ENCODE measurements at places on chromosomes 3 and 15.

DNA sequence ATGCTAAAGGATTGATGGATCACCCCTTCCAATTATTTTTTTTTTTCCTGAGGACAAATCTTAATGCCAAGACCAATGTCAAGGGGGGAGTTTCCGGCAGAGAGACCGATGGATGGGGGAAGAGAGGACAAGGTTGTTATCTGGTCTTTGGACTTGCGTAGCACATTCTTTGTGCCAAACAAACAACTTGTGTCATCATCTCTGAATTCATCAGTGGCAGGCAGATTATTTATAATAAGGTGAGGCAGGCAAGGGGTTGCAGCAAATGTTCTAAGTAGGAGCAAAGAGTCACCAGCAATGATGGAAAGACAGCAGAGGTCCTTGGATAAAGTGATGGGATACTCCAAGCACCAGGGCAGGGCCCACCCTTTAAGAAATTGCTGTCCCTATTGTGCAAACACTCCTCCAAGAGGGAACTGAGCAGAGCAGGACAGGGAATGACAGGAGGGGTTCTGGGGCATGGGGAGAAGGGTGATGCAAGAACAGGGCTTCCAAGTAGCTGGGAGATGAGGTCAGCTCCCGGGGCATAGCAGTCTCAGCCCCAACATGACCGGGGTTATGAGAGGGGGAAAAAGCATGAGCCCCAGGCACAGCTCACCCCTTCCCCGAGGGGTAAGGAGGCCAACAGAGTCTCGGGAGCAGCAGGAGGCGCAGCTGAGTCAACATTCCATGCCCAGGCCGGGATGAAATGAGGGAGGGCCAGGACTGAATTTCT, 57.4 kb downstream of the ANXA2 start:
- DNase-seq, result no peak

- no peak for DNase-seq
Observed at GRCh38 chr3:150875548-150875947, 29.7 kb downstream of the MINDY4B start.

DNA sequence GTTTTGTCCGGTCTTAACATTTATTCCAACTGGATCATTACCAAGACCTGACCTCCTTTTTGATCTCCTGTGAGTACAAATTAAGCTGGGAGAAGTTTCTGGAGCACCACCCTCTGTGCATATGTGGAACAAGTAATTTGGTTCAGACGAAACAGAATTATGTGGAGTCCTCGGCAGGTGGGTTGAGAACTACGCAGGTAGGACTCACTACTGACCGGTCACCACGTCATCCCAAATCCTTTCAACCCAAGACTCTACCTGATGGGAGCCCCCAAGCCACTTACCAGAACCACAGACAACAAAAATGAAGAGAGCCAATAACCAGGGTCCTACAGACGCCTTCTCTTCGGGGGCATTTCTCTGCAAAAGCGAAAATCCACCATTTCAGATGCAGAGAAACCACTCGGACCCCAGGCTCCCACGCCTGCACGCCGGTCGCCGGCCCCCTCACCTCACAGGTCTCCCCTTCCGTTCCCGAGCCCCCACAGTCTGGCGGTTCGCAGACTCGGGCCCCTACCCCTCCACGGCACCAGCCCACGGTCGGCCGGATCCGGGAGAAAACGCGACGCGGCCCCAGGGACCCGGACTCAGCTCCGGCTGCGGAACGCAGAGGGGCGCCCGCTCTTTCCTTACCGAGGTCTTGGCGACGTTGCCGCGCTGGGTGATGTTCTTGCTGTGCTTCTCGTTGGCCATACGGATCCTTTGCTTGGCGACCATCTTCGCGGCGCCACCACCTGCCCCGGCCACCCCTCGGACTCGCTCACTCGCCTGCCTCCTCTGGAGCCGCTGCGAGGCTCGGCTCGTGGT, 674 bp downstream of the SERP1 start:
- peak; percentile 17 for DNase-seq

GRCh38 chr3:159148466-159148865, 346.6 kb downstream of the MFSD1 start:
- no peak for DNase-seq

- no peak for DNase-seq
Observed at GRCh38 chr3:112894258-112894657, 47.6 kb upstream of the CD200R1L start.

DNA sequence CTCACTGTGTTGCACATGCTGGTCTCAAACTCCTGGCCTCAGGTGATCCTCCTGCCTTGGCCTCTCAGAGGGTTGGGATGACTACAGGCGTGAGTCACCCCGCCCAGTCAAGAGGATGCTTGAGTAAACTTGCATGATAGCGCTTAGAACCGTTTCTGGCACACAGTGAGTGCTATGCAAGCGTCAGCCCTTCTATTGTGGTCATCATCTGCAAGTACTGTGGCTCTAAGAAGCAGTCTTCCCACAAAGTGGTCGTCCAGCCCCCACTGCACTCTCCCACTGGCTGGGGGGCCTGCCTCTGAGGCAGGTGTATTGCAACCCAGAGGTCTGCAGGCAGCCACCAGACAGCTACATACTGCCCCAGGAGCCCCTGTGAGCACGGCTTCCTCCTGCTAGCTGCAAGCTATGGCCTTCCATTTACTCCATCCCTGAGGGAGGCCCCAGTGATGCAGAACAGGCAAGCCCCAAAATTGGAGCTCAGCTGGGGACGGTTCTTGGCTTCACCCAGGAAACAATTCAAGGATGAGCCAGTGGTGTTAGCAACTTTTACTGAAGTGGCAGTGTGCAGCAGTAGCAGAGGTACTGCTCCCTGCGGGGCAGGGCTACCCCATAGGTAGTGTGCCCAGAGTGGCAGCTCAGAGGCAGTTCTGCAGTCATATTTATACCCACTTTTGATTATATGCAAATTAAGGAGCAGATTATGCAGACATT, 95.4 kb downstream of the LSM3 start:
- no peak for DNase-seq

DNA sequence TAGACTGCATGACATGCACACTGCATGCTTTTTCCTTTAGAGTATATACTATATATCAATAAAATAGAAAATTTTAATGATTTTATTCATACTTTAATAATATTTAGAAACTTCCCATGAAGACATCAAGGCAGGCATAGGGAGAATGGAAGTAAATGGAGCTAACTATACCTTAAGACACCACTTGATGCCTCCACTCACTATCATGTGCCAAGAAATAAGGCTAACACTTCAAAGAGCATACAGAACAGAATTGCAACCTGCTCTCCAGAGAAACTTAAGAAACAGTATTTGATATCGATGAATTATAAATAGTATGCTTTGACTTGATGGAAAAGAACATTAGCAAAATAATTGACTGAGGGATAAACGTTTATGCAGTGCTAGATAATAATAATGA, 192.6 kb upstream of the MBNL1 start:
- no peak for DNase-seq

- DNase-seq, result no peak
Observed at GRCh38 chr15:35090104-35090807, 5.2 kb upstream of the NANOGP8 start.

DNA sequence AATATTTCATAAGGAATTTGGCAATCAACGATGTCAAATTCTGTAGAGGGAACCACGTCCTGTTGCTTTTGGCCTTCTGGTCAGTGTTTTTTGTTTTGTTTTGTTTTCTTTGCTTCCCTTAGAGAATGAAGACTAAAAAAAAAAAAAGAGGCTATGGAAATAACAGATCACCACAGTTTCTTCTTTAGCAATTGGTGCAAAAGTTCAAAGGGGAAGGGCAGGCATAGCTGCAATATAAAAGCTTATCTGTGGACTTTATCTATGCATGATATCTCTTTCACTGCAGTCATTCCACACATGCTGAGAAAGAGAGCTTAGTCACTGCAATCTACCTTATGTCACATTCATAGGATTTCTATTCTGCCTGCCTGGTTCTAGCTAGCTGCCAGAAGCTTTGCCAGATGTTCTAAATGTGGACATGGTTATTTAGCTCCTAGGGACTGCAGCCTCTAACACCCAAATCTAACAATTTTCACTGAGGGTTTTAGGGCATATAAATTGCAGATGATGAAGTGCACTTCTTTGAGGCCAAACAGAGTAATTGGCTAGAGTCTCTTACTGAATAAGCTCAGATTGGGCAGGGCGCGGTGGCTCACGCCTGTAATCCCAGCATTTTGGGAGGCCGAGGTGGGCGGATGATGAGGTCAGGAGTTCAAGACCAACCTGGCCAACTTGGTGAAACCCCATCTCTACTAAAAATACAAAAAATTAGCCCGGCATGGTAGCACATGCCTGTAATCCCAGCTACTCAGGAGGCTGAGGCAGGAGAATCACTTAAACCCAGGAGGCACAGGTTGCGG, 637.2 kb downstream of the NTRK3 start:
- DNase-seq, result no peak

DNA sequence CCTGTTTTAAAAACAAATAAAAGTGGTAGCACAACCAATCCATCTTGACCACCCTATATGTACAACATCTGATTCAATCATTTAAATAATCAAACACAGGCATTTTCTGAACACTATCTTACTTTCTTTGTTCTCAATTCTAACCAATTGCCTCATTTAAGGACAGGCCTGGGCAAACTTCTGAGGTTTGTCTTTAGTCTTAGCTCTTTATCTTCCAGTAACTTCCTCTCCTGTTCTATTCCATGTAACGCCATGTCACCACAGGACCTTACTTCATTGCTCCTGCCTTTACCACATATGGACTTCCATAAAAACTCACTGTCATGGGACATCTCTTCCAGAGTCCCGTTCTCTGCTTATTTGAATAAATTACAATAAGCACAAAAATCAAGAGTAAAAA, 14.9 kb downstream of the HDGFL3 start:
- no peak for DNase-seq

- no peak for DNase-seq
Observed at GRCh38 chr3:187430576-187430975, 62.4 kb downstream of the RTP4 start.

DNA sequence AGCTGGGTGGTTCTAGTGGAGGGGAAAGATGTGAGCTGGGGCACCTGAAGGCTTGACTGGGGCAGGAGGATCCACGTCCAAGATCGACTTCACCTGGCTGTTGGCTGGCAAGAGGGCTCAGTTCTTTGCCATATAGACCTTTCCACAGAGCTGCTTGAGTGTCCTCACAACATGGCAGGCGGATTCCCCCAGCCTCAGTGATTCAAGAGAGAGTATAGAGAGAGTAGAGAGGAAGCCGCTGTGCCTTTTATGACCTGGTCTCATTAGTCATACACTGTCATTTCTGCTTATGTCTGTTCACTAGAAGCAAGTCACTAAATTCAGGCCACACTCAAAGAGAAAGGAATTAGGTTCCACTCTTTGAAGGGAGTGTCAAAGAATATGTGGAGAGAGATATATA, 101.6 kb downstream of the APBA2 start:
- DNase-seq, result no peak

DNA sequence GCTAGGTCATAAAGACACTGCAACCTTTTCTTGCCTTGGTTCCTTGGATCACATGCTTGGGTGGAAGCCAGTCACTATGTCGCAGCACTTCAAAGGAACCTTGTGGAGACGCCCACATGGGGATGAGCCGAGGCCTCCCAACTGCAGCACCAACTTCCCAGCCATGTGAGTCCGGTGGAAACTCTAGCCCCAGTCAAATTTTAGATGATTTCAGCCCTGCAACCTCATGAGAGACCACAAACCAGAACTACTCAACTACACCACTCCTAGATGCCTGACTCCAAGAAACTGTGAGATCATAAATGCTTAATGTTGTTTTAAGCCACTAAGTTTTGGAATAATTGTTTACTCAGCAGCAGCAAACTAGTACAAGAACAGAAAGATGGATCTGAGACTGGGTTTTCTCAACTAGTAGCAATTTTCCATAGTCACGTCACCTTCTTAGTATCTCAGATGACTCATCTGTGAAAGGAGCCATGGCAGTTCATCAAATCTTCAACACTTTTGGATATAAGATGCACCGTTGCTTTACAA, 86.5 kb downstream of the MB21D2 start:
- no peak for DNase-seq

- DNase-seq, result no peak
Observed at GRCh38 chr15:98551936-98552562, 96.3 kb upstream of the IGF1R start.

GRCh38 chr3:140298569-140299070, 363.6 kb downstream of the CLSTN2 start:
- DNase-seq, result no peak

DNA sequence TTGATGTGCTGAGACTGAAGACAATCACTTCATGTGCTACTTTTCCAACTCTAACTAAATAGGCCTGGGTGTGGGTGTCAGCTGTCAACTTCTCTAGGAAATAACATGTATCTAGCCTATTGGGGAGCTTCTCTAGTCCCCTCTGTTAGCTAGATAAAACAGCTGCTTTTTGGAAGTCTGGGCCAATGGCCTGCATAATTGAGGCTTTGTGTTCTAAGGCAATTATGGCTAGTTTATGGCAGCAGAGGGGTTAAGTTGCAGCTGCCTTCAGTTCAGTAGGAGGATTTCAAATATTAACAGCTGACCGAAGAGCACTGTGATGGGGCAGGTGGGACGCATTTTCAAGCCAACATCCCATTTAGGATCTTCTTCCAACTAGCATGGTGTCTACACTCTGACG, 6.4 kb downstream of the COL8A1 start:
- no peak for DNase-seq

GRCh38 chr3:52181543-52181942, 16.4 kb upstream of the ALAS1 start:
- DNase-seq, result no peak

DNA sequence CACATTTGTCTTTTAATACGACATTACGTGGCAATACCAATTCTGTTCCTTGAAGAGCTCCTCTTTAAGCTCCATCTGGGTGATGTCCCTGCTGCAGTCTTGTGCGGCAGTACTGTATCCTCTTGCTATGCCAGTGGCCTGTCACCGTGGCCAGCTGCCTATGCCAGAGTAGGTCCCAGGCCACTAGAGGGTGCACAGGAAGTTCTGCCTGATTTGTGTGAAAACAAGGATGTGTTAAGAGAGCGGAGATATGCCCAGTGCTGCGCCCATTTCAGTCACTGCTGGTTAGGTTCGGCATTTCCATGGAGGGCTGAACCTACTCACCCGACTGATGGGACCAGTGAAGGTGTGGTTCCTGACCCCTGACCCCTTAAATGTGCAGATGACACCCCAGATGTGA, 25.2 kb downstream of the NIPA1 start:
- DNase-seq, result no peak

GRCh38 chr3:166829896-166830295, 550.2 kb downstream of the ZBBX start:
- DNase-seq, result no peak

- DNase-seq, result no peak
Observed at GRCh38 chr3:172370419-172370818, 77.8 kb downstream of the GHSR start.

- DNase-seq, result no peak
Observed at GRCh38 chr15:83322061-83322460, 37.6 kb upstream of the BNC1 start.
